DMS 273 treated with DMSO at 0.1 percent for 48 hours (cell line): ENCODE measurements at places on chromosomes 6 and 20.

GRCh38 chr6:90414352-90414751, 117.7 kb upstream of the BACH2 start:
- no peak for DNase-seq

DNA sequence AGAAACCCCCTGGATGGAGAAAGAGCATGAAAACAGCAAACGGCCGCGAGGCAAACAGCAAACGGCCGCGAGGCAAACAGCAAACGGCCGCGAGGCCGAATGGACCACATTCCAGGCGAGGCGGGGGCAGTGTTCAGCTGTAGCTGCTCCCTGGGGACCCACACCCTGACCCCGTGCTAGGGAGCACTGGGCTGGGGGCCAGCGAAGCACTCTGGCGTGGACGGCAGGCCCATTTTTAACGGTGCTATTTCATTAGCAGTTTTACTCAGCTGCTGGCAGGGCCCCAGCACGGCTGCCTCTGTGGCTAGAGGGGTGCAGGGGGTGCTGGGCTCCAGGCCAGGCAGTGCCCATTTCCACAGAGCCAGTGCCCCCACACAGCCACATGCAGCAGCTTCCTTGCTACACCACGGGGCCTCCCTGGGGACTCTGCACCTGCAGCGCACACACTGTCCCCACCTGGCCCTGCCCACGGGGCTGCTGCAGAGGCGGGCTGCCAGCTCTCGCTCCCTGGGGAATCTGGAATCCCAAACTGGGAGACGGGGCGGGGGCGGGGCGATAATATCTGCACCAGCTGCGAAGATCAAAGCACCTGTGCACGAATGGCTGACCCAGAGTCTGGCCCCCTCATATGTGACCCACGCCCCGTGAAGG, 35.6 kb upstream of the SLCO4A1 start:
- no peak for DNase-seq

DNA sequence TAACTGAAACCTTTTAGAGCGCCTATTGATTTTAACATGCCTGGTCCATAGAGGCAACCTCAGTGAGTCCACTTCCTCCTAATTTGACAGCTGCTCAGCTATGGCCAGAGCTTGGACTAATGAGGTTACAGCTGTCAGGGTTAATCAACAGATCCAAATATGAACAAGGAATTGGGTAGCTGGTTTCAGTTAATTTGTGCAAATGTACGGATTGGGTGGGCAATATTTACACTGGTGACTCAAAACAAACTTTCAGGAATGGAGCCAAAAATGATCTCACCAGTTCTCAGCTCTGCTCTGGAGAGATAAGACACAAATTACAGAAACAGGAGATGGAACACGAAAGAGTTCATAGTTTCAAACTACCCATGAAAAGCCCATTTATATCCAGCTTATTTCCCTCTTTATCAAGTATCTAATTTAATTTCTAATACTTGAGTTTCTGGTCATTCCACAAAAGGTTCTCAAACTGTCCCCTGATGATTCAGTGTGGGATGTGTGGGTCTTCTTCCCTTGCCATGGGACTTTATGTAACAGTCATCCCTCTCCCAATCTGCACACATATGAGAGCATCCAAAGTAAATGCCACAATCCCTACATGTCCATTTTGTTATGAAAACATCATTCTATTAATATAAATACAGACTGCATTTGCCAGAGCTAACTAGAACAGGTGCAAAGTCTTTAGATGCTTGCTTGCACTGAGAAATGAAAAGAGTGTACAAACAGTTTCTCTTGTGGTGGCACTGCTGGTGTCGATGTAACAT, 149.9 kb downstream of the RPS12 start:
- DNase-seq: peak; percentile 31

DNA sequence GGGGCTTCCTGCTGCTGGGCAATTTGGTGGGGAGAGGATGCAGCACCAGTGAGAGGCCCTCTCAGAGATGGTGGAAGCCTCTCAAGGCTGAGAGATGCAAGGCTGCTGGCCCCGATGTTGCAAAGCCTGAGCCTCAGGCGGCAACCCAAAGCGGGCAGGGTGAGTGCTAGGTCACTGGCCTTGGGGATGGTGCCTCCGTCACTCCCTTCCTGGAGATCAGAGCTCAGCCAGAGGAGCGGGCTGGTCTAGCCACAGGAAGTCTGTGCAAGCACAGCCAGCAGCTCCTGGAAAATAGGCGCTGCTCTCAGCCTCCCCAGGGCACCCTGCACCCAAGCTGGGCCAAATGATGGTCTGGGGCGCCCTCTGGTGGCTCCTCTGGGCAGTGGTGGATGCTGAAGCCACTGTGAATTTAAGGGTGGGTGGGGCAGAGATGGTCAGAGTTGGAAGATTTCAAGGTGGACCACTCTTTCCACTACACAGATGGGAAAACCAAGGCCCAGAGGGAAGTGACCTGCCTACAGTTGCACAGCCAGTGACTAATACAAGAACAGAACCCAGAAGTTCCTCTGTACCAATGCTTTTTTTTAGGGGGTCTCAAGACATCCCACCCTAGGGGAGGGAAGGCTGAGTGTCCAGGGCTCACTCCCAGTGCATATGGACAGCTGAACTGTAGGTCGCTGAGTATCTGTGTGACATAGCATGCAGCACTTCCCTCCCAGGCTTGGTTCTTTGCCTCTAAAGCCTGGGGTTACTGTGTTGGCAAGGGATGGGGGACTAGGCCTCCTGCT, 20.8 kb downstream of the C20orf203 start:
- DNase-seq: peak; percentile 18

GRCh38 chr20:57964011-57964862, 254.4 kb upstream of the PMEPA1 start:
- DNase-seq: no peak

DNA sequence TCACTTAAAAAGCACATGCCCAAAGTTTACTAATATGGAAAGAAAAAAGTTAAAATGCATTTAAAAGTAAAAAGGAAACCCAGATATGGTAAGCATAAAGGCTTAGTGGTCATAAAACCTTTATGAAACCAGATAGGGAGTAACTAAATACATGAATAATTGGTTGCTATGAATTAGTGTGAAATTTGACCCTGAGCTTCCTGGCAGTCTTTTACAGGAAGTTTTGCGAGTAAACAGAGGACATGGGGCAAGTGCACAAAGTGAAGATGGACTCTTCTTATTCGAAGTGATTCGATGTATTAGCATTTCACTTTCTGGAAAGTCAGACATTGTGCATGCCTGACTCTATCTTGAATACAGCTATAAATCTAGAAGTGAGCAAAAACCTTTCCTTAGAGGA, 90.9 kb upstream of the MLIP start:
- no peak for DNase-seq

DNA sequence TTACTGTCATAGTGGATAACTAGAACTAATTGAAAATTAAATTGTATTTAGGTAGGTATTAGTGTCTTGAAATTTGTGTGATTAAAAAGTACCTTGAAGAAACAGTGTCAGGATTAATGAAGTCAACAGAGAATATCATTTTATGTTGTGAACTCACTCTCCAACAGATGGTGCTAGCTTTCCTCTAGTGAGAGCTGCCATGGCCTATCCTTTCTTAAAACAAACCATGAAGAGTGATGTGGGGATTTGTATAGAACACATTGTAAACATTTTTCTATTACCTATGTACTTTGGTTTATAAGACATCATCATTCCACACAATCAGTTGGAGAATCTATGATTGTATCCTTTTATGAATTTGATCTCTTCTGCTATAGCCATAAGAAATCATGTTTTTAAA, 4.8 kb upstream of the SRSF12 start:
- peak; percentile 33 for DNase-seq

- DNase-seq: no peak
Measured at GRCh38 chr20:53903652-53903987, 166.8 kb downstream of the BCAS1 start.

- DNase-seq: no peak
Measured at GRCh38 chr6:41274256-41274655, 12.2 kb downstream of the TREM1 start.

DNA sequence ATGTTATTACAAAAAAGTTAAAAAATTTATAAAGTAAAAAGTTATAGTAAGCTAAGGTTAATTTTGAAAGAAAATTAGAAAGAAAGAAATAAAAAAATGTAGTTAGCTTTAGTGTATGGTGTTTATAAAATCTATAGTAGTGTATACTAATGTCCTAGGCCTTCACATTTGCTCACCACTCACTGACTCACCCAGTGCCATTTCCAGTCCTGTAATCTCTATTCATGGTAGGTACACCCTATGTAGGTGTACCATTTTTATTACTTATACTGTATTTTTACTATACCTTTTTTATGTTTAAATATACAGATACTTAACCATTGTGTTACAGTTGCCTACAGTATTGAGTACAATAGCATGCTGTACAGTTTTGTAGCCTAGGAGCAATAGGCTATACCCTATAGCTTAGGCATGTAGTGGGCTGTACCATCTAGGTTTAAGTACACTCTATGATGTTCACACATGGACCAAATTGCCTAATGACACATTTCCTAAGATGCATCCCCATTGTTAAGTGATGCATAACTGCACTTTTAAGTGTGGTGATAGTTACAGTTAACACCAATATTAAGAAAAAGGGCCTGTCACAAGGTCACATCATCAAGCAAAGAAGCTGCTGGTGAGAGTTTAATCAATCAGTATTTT, 8.0 kb downstream of the CD2AP start:
- no peak for DNase-seq

DNA sequence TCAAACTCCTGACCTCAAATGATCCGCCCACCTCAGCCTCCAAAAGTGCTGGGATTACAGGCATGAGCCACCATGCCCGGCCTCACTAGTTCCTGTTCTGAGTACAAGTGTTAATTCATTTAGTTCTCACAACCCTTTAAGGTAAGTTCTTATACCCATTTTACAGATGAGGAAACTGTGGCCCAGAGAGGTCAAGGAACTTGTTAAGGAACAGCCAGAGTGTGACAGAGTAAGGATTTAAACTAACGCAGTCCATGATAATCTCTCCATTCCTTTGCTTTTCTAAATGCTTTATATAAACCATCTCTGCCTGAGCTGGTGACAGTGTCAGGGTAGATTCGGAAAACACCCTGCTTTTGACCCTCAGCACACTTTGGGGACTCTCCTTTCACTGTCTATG, 13.3 kb downstream of the FITM2 start:
- DNase-seq: no peak

DNA sequence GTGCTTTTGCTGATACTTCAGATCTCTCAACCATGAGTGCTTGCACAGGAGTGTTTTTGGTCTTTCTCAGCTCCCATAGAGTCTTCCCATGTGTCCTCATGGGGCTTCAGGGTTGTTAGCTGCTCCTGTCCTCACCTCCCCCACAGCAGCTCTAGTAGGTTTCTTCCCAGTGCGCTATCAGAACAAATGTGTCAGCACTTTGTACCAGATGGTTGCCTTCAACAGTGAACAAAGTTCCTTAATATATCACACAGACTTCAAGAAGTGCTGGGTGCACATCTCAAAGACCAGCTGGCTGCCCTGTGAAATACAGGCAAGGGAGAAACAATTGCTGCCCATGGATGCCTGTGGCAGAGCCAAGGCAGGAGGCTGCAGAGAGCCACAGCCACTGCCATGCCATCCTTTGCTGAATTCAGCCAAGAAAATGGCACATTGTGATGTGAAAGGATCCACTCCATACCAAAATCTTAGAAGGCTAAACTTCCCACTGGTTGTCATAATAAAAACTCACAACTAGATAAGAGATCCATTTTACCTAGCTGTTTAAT, 471.3 kb downstream of the C6orf118 start:
- DNase-seq: no peak

DNA sequence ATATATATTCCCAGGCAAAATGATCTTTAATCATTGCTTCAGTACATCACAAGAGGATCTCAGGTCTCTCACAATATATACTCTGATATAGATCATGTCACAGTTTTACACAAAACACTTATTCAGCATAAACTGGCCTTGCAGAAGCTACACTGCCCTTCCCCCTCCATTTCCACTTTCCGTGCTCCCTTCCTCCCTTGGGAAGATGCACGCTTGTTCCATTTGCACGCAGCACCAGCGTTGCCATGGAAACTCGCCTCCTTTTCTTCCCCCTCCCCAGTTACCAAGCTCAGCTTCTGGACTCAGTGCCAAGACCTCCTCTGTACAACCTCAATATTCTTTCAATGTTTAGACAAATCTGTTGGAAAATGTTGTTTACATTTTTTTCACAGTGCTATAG, 154.6 kb downstream of the RFPL4B start:
- DNase-seq: peak; percentile 25

DNA sequence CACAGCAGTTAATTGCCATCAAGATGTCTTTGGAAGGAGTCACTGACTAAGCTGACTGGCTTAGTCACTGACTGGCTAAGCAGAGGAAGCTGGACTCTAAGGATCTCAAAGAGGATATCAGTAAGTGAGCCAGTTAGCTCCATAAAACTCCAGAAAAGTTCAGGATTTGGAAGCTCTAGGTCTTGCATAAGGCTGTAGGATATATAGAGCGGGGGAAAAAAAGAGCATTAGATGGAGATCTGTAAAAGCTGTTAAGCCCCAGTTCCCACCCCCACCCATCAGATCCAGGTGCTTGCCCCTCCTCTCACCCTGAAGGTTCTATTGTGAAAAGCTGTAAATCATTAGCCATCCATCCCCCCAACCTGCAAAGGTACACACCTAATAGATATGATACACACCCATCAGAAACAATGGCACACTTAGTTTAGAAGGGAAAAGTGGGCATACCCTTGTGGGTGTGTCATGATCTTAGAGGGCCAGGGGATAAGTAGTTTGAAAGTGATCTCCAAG, 32.2 kb downstream of the CARMIL1 start:
- no peak for DNase-seq

- no peak for DNase-seq
Measured at GRCh38 chr20:35648836-35649235, 15.9 kb downstream of the CPNE1 start.

- no peak for DNase-seq
Measured at GRCh38 chr6:159739341-159739740, 12.0 kb downstream of the WTAP start.
